A172 (cell line): ENCODE measurements at places on chromosomes 5 and 9. TPM values are rescaled to one million over a fixed set of nuclear protein-coding genes. Genes with fewer than 3 reads are reported as not detected.
A peak's percentile ranks its signal among the peaks of the same experiment; 100 is the strongest.

GRCh38 chr9:72274441-72274840, 90.6 kb downstream of the ZFAND5 start:
- no peak for DNase-seq

TMEM252 gene
- total RNA-seq: not detected in 2 replicates

ZBTB43 gene
- total RNA-seq: 13.3 and 15.0 TPM in 2 replicates

PCA3 gene
- total RNA-seq: not detected in 2 replicates

KCTD16 gene
- total RNA-seq: 0.89 and 1.2 TPM in 2 replicates

GRCh38 chr9:95237336-95237735, 80.2 kb downstream of the FANCC start:
- no peak for DNase-seq

GRCh38 chr9:113755433-113755832, 120.7 kb upstream of the ZNF618 start:
- DNase-seq: no peak

CCL27 gene
- total RNA-seq: 2.2 TPM in 1 of 2 replicates, not detected in the other

CCNO gene
- total RNA-seq: 4.1 and 4.9 TPM in 2 replicates

- DNase-seq: no peak
Measured at GRCh38 chr5:36447776-36448175, 146.1 kb upstream of the RANBP3L start.

GRCh38 chr9:98724810-98725530, 16.2 kb upstream of the GABBR2 start:
- no peak for DNase-seq

DNA sequence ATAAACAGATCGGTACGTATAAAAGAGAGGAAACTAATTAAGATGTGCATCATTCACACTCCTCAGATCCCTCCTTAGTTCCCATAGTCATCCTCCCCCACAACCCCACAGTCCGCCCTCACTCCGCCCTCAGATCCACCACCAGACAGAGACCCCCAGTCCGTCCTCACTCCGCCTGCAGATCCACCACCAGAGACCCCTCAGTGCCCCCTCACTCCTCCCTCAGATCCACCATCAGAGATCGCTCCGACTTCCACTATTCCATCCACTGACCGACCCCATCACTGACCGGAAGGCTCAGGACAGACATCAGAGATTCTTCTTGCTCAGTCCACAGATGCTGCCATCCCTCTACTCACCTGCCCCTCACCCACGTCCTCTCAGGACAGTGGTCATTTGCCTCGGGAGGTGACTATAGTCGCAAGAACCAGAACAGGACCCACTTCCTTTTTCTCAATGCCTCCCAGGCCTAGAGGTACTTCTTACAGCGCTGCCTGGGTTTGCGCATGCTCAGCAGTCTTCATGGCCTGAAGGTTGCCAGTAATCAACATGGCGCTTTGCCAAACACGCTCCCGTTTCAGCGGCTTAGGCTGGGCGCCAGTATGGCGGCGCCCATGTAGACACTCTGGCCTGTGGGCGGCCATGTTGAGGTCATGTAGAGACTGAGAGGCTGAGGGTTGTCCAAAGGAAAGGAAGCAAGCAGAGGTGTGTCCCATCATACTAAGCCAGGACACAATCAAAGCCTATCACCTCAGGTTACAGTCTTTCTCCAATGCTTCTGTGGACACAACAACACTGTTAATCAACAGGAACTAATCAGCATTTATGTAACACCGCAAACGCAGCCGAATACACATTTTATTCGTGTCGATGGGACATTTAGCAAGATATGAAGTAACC, at the start of gene ZNF484:
Gene ZNF484, minus strand, starts transcription at position 508 of the 900 bp plus-strand sequence. CDS start 3,009 bp downstream, outside the sequence.
- peak; percentile 96 for DNase-seq

LRRC8A gene
- 62.5 and 71.4 TPM in 2 replicates for total RNA-seq

STING1 gene
- 32.2 and 39.0 TPM in 2 replicates for total RNA-seq
